ENCODE measurements at places on chromosomes 2 and 18.

- DNase-seq = no peak
Observed at GRCh38 chr2:29343830-29344229, 228.6 kb downstream of the CLIP4 start.

GRCh38 chr2:224723586-224724217, 7.5 kb upstream of the CCDC195 start:
- no peak for DNase-seq

DNA sequence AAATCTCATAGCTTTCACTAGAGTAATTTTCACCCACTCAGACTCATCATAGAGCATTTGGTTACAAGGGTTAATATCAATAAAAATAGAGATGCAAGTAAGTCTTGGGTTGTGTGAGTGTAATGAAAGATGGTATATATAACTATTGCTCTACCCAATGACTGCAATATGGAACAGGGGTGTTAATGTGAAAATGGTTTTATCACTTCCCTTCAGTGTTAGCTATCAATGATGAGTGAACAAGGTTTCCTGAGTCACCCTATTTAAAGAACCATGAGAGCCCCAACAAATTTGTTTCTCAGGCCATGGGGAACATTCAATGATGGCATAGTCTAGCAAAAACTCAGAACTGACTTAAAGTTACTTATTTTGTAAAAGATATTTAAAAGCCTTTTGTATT, 1133.6 kb upstream of the ZEB2 start:
- DNase-seq = no peak

- no peak for DNase-seq
Observed at GRCh38 chr2:106575955-106576354, 88.8 kb downstream of the CD8B2 start.

GRCh38 chr2:60091894-60092293, 461.6 kb downstream of the BCL11A start:
- DNase-seq = no peak

- no peak for DNase-seq
Observed at GRCh38 chr2:16049406-16049805, 109.1 kb downstream of the MYCN start.

DNA sequence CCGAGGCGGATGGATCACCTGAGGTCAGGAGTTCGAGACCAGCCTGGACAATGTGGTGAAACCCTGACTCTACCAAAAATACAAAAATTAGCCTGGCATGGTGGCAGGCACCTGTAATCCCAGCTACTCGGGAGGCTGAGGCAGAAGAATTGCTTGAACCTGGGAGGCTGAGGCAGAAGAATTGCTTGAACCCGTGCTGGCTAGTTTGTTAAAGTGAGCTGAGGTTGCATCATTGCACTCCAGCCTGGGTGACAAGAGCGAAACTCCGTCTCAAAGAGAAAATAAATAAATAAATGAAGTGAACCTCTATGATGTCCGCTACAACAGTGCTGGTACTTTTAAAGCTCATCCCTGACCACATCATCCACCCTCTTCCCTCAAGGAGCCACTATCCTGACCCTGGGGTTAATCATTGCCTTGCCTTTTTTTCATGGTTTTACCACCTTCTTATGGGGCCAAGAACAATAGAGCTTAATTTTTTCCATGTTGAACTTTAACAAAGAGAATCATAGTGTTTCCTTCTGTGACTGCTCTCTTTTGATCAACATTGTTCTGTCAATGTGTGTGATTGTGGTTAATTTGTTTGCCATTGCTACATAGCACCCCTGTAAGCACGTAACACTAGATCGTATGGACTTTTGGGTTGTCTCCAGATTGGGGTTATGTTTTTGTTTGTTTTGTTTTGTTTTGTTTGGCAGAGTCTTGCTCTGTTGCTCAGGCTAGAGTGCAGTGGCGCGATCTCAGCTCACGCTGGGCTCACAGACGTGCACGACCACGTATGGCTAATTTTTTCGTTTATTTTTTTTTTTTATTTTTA, 17.1 kb upstream of the ATRAID start:
- no peak for DNase-seq

DNA sequence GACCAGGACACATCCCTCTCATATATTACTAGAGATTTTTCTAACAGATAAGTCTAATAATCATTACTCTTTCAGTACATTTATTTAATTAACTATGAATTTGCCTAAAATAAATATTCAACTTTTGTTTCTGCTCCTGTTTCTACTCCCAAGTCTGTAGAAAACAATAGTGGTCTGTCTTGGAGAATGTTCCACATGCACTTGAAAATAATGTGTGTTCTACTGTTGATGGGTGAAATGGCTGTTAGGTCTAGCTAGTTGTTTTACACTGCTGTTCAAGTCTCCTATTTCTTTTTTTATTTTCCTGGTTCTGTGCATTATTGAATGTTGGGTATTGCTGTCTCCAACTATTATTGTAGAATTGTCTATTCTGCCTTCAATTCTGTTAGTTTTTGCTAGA, 47.2 kb downstream of the SPOPL start:
- no peak for DNase-seq

DNA sequence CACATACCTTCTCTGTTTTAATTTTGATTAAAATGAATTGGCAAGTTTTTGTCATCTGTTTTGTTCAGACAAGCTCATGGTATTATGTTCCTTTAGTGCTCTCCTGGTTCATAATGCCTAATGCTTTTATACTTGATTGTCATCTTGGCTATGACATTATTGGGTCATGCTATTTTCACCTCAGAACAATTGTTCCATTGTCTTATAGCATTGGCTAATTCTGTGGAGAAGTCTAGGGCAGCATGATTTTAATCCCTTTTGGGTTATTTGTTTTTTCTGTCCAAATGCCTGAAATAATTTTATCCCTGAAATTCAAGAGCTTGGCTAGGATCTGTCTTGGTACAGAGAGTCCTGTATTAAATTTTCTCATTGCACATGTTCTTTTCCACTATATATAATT, 83.8 kb upstream of the CCDC85A start:
- DNase-seq = no peak

GRCh38 chr2:169066897-169067296, 2.5 kb upstream of the DHRS9 start:
- no peak for DNase-seq

DNA sequence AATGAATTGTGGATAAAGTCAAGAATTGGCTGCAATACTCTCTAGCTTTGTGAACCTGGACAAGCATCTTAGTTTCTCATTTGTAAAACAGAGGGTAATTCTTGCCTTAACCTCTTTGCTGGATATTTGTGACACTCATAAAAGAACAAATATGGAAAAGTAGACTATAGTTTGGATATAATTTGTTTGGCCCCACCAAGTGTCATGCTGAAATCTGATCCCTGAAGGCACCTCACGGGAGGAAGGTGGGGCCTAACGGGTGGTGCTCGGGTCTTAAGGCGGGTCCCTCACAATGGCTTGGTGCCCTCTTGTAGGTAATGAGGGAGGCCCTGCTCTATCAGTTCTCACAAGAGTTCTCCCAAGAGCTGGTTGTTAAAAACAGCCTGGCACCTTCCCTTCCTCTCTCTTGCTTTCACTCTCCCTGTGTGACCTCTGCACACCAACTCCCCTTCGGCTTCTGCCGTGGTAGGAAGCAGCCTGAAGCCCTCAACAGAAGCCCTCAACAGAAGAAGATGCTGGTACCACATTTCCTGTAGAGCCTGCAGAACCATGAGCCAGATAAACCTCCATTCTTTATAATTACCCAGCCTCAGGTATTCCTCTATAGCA, 37.4 kb downstream of the ARL4C start:
- DNase-seq = no peak

DNA sequence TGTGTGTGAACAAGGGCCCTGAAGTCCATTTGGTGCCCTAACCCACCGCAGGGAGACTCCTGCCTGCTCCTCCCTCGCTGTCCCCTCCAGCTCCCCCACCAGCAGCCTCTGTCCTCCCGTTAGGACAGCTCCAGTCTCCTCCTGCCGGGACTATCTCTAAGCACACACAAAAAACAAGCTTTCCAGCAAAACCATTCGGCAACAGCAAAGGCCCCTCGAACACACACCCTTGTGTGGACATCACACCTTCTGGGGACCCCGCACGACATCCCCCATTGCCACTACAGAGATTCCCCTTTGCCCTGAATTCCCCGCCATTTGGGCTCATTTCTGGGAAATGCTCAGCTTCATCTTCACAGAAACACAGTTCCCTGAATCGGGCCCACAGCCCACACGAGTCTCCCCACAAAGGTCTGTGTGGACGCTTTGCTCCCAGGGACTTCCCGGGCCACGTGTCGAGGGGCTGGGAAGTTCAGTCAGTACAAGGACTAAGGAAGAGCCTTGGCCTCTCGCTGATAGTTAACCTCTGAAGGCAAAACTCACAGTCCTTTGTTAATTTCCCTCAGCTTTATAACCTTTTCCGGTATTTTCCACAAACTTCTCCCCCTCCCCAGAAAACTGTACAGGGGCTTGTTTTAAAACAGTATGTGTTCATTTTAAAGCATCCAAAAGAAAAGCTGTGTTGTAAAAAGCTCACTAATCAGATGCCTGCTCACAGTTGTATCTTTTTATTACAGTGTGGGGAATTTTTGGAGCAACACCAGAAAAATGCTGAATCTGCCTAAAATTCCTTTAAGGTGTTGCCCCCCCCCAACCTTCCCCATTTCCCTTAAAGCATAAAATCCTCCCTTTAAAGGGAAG, 25.9 kb downstream of the SMAD7 start:
- DNase-seq = peak; percentile 69

DNA sequence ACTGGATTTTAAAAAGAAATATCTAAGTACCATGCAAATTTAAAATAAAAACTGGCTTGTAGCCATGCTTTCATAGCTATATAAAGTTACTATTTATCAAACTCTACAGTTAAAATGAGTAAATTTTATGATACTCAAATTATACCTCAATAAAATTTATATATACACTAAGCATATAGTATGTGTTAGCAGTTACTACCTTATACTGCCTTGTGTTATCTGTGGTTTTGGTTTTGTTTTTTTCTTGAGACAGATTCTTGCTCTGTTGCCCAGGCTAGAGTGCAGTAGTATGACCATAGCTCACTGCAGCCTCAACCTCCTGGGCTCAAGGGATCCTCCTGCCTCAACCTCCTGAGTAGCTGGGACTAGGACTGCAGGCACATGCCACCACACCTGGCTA, 342.1 kb downstream of the KIAA1328 start:
- no peak for DNase-seq

GRCh38 chr2:100184055-100184737, 41.8 kb upstream of the AFF3 start:
- DNase-seq = no peak

GRCh38 chr2:172460780-172461201, 33.4 kb downstream of the ITGA6 start:
- DNase-seq = no peak

DNA sequence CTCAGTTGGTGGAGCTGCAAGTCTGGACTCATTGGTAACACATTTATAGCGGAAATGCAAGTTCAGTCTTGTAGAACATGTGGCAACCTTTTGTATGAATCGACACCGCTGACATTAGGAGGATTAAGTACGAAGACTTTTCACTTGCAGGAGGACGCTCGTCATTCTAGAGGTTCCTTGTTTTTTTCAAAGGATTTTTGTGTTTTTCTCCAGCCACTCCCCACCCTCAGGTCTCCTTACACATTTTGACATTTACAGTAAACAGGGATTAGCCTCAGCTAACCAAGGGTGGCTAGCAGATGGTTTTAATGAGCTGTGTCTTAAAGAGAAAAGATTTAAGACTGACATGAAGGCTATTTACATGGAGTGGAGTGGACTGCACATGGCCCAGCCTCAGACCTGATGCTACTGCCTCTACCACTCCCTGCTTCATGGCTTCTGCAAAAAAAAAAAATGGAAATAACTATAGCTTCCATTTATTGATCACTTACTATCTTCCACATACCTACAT, 173.8 kb downstream of the TRIB2 start:
- DNase-seq = no peak

- DNase-seq = no peak
Observed at GRCh38 chr2:108370080-108370479, 7.7 kb upstream of the SULT1C4 start.

DNA sequence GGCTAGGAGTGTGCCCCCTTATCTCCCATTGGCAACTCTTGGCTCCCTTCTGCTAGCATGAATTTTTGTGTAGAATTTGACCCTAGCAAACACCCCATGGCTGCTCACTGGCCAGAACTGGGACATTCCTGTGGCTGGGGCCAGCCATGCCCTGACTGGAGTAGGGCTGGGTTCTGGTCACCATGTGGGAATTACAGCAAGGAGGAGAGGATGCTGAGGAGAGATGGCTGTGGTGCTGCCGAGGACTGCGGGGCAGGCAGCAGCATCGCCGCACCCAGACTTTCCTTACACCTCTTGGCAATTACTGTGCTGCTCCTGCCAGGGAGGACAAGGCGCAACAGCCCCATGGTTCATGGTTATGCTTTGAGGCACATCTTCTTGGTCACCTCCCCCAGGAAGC, 12.7 kb downstream of the KCNF1 start:
- peak; percentile 52 for DNase-seq

- no peak for DNase-seq
Observed at GRCh38 chr2:201971531-201972228, 62.0 kb upstream of the FZD7 start.

DNA sequence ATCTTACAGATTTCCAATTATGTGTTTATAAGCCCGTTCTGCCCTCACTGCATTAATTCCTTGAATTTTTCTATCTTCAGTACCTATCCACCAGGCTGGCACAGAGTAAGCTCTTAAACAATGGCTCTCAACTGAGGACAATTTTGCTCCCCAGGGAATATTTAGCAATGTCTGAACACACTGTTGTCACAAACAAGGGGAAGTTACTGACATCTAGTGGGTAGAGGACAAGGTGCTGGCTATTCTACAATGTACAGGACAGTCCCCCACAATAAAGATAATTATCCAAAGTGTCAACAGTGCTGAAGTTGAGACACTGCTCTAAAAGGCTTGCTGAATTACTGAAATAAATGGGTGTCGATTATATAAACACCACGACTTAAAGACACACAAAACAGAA, 5.0 kb downstream of the NDUFS1 start:
- no peak for DNase-seq

GRCh38 chr18:59492756-59493421, 133.8 kb upstream of the LMAN1 start:
- DNase-seq = no peak

DNA sequence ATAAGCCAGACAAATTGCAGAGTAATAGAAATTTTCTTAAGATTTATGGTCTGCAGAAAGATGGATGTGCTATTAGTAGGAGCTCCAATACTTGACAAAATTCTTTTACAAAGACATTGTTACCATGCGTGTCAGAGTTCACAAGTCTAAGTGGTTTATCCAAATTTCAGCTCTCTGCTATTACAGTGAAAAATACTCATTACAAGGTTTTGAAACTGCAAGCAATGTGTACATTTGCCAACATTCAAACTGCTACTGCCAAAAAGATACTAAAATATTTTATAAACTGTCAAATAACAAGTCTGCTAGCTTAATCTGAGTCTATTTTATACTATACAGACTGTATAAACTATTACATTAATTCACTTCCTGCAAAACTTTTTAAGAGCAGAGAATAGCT, 1341.5 kb upstream of the ACVR2A start:
- DNase-seq = no peak

- no peak for DNase-seq
Observed at GRCh38 chr2:143716522-143716921, 587.3 kb downstream of the ARHGAP15 start.

- DNase-seq = no peak
Observed at GRCh38 chr2:174781996-174782395, 17.7 kb upstream of the CHRNA1 start.

All from activated effector memory CD4-positive, alpha-beta T cell treated with anti-CD3 and anti-CD28 coated beads, Interleukin-2, amount 50 U/mL, for 16 hours (primary cell).